AG04449 (cell line): ENCODE measurements at places on chromosomes 4 and X.

GRCh38 chr4:54172156-54172555 is 56.9 kb upstream of the PDGFRA start:
- DNase-seq, result no peak

- no peak for DNase-seq
Observed at GRCh38 chrX:115324194-115324593, 34.7 kb downstream of the LUZP4 start.

DNA sequence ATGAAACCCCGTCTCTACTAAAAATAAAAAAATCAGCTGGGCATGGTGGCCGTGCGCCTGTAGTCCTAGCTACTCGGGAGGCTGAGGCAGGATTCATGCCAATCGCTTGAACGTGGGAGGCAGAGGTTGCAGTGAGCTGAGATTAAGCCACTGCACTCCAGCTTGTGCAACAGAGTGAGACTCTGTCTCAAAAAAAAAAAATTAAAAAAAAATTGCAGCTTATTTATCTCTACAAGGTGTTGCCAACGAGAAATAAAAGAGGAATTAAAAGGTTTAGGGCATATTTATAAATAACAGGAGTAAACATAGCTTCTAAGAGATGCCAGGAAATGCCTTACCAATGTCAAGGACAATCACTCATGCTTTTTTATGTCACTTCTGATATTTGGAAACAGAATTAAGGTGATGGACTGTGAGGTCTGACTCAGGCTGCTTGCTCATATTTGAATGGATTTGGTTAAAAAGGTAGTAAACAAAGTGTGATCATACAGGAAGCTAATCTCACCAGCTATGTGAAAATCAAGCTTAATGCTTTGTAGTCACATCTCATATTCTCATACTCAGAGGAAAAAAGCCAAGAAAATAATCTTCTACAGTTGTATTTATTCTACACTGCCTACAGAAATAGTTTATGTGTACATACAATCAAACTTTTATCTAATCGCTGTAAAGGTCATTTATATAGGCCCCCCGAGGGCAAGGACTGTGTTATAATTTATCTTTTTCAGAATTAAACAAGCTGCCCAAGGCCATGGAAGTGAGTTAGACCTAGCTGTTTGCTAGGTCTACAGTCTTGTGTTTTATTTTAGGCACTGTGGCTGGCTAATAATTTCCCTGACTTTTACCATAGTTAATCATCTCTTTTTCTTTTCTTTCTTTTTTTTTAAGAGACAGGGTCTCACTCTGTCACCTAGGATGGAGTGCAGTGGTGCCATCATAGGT is 61.1 kb upstream of the RBMX start:
- no peak for DNase-seq

- DNase-seq, result no peak
Observed at GRCh38 chr4:151658959-151659600, 101.7 kb downstream of the GATB start.

- DNase-seq, result peak; percentile 38
Observed at GRCh38 chr4:149961876-149962597, 116.2 kb upstream of the DCLK2 start.

GRCh38 chr4:186566068-186566467 is 10.7 kb upstream of the MTNR1A start:
- no peak for DNase-seq

- DNase-seq, result no peak
Observed at GRCh38 chr4:157978680-157979361, 194.0 kb downstream of the GASK1B start.

DNA sequence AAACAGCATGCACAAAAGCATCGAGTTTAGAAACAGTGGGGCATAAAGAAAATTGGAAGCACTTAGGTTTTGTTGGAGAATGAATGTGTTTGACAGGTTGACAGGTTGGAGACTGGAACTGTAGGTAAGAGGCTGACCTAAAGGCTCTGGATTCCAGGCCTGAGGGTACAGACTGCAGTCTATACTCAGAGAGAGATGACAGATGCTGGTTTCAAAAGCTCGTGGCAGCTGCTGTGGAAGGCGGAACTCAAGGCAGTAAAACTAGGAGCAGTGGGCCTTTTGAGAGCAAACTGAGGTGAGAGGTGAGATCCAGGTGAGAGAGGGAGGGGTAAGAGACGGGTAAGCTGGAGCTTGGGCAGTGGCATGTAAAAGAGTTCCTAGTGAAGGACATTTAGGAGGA is 415.2 kb downstream of the TRIML1 start:
- DNase-seq, result no peak

DNA sequence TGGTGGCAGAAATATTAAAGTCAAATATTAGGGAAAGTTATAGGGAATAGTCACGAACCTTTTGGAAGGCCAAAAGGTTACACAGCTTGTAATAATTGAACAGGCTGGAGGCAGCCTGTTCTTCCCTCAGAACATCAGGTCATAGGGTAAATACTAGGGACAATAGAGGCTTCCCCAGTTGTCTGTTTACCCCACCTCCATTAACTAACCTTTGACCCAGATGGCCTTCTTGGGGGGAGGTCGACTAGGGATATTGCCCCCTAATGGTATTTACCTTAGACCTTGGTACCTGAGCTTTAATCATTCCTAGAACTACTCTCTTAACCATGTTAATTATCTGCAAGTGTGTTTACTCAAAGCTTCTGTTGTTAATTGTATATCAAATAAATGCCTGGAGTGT is 26.0 kb downstream of the C4orf17 start:
- DNase-seq, result no peak

DNA sequence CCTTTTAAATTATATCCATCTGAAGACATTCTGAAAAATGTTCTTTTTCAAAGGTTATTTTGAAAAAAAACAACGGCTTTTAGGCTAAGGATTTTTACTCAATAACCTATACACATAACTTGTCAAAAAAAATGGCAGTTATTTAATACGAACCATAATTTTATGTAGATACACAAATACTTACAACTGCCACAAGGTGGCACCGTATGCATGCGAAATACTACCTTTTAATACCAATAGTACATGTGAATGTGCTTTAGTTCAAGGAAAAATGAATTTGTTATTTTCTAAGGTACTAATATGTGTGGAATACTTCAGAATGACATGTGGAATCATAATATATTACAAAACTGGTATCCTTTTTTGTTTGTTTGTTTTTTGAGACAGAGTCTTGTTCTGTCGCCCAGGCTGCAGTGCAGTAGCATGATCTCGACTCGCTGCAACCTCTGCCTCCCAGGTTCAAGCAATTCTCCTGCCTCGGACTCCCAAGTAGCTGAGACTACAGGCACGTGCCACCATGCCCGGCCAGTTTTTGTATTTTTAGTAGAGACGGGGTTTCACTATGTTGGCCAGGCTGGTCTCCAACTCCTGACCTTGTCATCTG is 4.6 kb upstream of the MAD2L1 start:
- no peak for DNase-seq

- no peak for DNase-seq
Observed at GRCh38 chr4:94813221-94813620, 55.5 kb downstream of the BMPR1B start.

GRCh38 chr4:94570558-94570957 is 118.8 kb downstream of the PDLIM5 start:
- DNase-seq, result no peak

- DNase-seq, result no peak
Observed at GRCh38 chr4:118749347-118749988, 64.3 kb downstream of the METTL14 start.

DNA sequence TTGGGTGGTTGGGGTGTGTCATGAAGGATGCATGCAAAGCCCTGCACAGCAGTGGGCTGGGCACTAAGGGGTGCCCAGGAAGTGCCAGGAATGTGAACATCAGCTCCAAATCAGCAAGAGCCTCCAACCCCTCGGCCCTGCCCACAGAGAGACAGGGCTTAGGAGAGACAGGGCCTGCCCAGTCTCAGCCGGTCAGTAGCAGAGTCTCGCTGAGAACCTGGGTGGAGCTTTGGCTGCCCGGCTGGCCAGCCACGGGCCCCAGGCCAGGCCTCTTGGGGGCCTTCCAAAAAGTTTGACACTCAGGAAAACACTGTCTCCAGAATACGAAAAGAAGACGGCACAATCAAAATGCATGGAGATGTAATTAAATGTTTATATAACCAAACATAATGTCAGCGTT is 4.3 kb upstream of the MXD4 start:
- DNase-seq, result no peak

GRCh38 chr4:186684220-186684619 is 39.4 kb downstream of the FAT1 start:
- DNase-seq, result no peak

DNA sequence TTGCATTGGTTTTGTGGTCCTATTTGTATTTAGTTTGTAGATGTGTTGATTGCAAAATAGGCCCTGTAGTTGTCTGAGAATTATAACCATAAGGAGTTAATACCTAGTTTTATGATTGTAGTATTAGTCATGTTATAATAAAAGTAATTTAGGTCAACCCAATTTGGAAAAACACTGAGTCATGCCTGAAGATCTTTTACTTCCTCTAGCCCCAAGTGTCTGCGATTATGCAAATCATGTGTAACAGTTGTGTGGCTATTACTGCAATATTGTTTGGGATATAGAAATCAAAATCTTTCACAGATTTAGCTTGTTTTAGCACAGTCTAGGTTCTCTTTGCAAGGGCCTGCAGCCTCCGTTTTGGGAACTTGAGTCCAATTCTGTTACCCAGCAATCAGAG is 12.6 kb downstream of the SRD5A3 start:
- peak; percentile 65 for DNase-seq

DNA sequence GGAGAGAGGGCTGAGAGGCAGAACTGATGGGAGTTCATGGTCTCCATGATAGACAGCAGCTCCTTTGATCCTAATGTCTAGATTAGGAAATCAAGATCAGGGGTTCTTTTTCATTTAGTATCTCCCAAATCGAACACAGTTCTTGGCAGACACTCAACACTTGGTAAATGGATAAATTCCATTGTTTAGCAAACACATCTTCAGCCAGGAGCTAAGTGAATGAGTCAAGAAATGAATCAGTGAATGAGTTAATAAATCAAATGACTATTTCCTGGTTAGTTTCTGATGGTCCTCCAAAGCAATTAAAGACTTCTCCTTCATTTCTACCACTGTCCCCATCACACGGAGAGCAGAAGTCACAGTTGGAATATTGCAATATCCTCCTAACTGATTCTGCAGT is 120.0 kb upstream of the SHISA3 start:
- DNase-seq, result no peak

DNA sequence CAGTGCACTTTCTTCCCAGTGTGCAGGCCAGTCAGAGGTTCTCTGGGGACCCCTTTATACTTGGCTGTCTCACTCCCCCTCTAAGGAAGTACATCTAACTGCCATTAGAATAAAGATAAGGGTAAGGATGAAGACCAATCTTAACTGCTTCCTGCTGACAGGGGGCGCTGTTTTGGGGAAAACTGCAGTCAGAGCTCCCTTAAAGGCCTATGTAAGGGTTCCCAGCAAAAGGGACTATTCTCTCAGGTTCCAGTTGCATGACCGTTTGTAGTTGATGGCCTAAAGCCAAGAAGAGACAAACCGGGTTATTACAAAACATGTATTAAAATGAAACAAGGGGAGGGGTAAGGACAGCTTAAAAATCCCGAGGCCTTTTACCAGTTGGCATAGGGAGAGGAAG is 115.6 kb upstream of the SPIN4 start:
- no peak for DNase-seq

DNA sequence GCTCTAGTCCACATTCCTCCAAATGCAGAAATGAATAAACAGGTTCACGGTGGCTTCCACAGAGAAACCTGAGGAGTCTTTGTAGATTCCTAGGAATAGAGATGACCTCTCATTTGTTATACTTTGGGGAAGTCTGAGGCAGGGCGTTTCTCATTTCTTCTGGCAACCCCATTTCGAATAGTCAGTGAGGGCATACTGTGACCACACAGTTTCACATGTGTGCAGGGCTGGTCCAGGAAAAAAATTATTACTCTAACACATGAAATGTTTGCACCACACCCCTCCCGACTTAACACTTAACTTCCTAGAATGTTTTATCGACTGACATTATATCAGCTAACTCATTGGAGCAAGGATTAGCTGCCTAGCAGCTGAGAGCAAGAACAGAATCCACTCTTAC is 12.0 kb downstream of the FRMD7 start:
- no peak for DNase-seq

DNA sequence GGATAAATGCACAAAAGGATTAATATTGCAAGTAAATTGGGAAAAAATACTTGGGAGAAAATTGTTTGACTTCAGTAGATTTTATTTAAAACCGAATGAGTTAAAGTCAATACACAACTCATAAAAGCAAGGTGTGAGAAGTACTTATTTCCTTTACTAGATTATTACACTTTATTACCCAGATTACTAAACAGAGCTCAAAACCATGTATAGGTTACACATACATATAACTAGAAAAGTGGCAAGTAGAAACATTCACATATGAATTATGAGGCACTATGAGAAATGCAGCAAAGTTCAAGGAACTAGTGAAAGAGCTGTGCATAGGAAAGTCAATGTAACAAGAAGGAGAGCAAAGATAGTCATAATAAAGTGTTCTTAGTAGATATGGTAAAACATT is 113.0 kb downstream of the CXXC4 start:
- DNase-seq, result no peak

GRCh38 chr4:20046931-20047677 is 204.6 kb upstream of the SLIT2 start:
- DNase-seq, result no peak
